EH (cell line): ENCODE measurements at places on chromosomes 5 and 9.

GRCh38 chr9:127865645-127866464 lies 11.4 kb upstream of the ENG start:
- DNase-seq, result no peak

DNA sequence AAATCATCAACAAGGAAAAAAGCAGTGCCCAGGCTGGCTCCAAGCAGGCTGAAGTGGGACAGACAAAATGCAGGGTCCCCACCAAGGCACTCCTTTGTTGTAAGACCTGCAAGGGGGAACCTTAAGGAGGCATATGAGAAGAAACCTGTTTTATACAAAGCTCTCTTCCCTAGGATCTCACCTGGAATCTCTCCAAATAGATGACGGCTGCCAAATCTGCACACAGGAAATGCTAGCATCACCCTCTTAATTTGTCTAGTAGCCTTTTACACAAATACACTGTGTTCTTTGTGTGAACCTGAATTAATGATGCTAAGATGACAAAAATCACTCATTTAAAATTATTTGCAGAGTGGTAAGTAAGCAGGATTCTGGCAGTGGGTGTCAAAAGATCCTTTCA lies 280.2 kb downstream of the SPOCK1 start:
- peak; percentile 26 for DNase-seq

GRCh38 chr5:175683921-175684320 lies 26.1 kb downstream of the HRH2 start:
- no peak for DNase-seq

- DNase-seq, result no peak
Observed at GRCh38 chr5:72468606-72469005, 38.6 kb downstream of the ZNF366 start.

GRCh38 chr9:92183449-92183848 lies 68.2 kb upstream of the SPTLC1 start:
- DNase-seq, result no peak

DNA sequence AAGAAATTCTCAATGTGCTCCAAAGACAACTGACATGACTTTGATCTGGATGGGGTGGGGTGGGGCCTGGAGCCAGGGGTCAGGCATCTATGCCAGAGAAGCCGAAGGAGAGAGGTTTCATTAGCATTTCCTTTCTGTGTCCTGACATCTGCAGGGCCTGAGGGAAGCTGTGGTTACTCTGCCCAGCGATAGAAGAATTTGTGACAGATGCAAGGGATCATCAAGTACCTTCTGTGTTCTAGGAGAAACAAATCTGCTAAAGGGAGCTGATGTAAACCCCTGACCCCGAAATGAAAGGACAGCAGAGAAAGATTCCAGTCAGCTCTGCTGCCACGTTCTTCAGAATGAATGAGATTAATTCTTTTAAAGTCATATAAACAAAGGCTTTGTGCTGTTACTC lies 335.7 kb downstream of the PRELID2 start:
- peak; percentile 69 for DNase-seq

- DNase-seq, result no peak
Observed at GRCh38 chr9:116658265-116658664, 28.8 kb upstream of the TRIM32 start.

GRCh38 chr5:109997161-109997560 lies 307.4 kb downstream of the MAN2A1 start:
- no peak for DNase-seq

DNA sequence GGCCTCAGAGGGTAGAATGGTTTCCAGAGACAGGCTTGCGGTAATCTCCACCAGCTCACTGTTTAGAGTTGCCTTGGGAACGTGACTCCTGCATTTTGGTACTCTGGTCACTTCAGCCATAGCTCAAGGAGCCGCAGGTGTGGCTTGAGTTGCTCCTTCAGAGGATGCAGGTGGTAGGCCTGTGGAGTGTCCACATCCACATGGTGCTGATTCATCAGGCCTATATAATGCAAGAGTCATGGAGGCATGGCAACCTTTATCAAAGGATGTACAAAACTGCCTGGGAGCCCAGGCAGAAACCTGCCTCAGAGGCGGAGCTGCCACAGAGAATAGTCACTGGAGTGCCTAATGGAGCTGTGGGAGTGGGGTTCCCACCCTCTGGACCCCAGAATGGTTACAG lies 114.2 kb downstream of the ANXA1 start:
- no peak for DNase-seq

DNA sequence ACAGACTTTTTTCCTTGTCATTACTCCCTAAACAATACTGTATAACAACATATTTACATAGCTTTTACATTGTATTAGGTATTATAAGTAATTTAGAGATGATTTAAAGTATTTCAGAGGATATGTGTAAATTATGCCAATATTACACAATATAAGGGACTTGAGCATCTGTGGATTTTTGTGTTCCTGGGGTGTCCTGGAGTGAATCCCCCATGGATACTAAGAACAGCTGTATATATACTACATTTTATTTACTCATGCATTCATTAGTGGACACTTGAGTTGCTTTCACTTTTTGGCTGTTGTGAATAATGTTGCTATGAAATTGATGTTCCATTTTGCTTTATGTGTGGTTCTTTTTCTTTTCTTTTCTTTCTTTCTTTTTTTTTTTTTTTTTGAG lies 348.8 kb downstream of the SH3GL2 start:
- DNase-seq, result no peak

GRCh38 chr5:66616520-66617225 lies 20.5 kb downstream of the MAST4 start:
- DNase-seq, result no peak

- DNase-seq, result peak; percentile 23
Observed at GRCh38 chr5:56814361-56814962, 887 bp upstream of the MAP3K1 start.

- DNase-seq, result peak; percentile 80
Observed at GRCh38 chr9:69945671-69946141, 97.9 kb upstream of the MAMDC2 start.

DNA sequence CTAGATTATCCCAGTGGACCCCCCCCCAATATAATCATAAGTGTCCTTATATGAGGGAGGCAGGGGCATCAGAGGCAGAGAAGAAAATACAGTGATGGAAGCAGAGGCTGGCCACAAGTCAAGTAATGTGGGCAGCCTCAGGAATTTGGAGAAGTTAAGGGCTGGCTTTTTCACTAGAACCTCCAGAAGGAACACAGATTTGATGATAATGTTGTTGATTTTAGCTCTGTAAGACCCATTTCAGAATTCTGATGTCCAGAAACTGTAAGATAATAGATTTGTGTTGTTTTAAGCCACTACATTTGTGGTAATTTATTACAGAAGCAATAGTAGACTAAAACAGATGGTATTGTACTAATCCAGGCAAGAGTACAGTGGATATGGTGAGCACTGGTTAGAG lies 36.3 kb upstream of the LRRTM2 start:
- DNase-seq, result peak; percentile 79

GRCh38 chr9:69633716-69634115 lies 38.5 kb downstream of the APBA1 start:
- DNase-seq, result no peak

- peak; percentile 81 for DNase-seq
Observed at GRCh38 chr5:177545487-177546257, 8.7 kb downstream of the FAM193B start.

GRCh38 chr9:95399261-95399660 lies 81.8 kb upstream of the FANCC start:
- no peak for DNase-seq

GRCh38 chr9:4382722-4383317 lies 83.0 kb upstream of the GLIS3 start:
- DNase-seq, result peak; percentile 48

DNA sequence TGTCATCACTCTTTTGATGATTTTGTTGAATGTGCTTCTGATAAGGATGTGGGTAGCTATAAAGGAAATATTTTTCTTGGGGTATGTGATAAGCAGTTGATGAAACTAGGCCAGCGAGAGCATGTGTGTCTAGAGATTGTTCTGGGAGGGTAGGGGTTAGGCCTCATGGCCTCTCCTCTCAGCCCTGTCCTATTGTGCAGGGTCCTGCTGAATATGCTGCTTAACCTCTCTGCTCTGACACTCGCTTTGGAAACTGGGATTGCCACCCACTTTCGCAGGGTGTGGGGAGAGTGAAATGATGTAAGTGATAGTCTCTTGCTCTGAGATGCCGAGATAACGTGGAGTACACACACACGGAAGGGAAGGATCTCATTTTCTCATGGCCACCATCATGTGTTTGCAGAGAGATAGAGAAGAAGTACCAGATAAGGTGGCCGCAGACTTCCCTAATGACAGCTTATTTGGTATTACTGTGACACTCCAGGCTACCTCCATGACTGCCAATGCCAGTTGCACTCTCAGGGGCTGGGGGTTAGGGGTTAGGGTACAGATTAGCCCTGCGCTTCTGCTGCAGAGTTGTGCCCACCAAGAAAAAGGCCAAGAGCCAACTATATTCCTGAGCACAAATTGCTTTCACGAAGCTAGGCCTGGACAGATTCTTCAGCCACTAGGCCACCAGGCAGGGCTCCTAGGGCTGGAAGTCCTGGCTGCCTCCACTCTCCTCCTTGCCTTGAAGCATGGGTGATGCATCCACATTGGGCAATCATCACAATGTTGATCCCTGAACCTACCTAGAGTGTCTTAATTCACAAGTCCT lies 25.2 kb upstream of the TNFAIP8 start:
- DNase-seq, result no peak

DNA sequence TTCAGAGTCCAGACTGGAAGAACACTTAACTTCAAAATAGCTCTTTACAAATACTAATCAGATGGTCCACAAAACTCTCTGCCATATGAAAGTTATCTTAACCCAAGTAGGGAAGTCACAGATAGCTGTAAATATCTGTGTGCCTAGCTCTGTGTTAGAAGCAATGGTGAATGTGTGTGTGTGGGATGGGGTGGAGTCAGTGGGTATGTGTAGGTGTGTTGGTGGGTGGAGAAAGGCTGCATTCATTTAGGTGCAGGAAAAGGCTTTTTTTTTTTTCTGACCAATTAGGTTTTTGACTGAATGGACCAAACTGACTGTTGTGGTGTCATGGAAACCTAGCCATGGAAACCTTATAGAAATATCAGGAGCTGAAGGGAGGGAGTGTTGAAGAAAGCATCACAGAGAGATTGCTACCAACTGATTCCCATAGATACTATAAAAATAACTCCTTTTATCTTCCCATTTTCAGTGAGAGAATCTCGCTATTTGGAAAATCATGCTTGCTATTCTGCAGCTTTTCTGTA lies 156.2 kb upstream of the NR3C1 start:
- no peak for DNase-seq

GRCh38 chr9:68794898-68795297 lies 89.9 kb downstream of the PIP5K1B start:
- DNase-seq, result no peak

- peak; percentile 28 for DNase-seq
Observed at GRCh38 chr9:97570899-97571298, 62.3 kb downstream of the TSTD2 start.

GRCh38 chr9:126482361-126483044 lies 131.2 kb upstream of the LMX1B start:
- DNase-seq, result peak; percentile 62

GRCh38 chr5:61706751-61707150 lies 374.7 kb downstream of the ZSWIM6 start:
- no peak for DNase-seq

GRCh38 chr5:11143456-11144267 lies 382.6 kb upstream of the DAP start:
- DNase-seq, result peak; percentile 23

DNA sequence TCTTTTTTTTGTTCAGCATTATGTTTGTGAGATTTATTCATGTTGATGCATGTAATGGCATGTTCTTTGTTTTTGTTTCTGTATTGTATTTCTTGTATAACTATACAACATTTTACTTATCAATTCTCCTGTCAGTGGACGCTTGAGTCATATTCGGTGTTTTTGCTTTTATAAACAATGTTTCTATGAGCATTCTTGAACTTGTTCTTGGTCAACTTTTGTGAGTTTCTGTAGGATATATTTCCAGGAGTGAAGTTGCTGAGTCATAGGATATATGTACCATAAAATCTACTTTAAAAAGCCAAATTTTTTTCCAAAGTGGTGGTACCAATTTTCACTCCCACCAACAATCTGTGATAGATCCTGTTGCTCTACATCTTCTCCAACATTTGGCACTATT lies 104.8 kb downstream of the VCAN start:
- no peak for DNase-seq

DNA sequence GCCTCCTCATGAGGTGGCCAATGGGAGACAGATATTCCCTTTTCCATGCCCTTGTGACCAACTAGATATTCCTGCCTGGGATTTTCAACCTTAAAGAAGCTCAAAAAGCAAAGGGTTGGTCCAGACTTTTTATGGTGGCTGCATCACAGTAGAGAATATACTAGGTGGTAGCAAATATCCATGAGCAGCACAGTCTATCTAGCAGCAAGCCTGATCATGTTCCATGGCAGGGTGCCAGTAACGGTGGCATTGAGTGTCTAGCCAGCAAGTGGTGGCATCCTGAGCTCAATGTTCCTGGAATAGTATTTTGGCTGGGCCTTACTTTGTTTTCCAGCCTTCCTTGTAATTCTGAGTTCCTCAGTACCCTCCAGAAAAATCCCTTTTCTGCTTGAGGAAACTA lies 25.8 kb downstream of the CDC25C start:
- DNase-seq, result peak; percentile 6
